ENCODE measurements at places on chromosomes 1 and 21. TPM values are rescaled to one million over a fixed set of nuclear protein-coding genes. Genes with fewer than 3 reads are reported as not detected.

ASCL5 gene
- not detected for total RNA-seq

OR2L8 gene
- not detected for total RNA-seq

PTAFR gene
- 0.12 TPM for total RNA-seq

VANGL1 gene
- 5.7 TPM for total RNA-seq

FCRL2 gene
- total RNA-seq, result not detected

NR0B2 gene
- total RNA-seq, result not detected

PROX1 gene
- under 0.01 TPM for total RNA-seq

CSRP1 gene
- total RNA-seq, result 179 TPM

F13B gene
- total RNA-seq, result not detected

CAPN9 gene
- under 0.01 TPM for total RNA-seq

TMEM69 gene
- 3.4 TPM for total RNA-seq

C4BPA gene
- not detected for total RNA-seq

CRYBG2 gene
- total RNA-seq, result not detected

MYCL gene
- 3.8 TPM for total RNA-seq

MLLT11 gene
- total RNA-seq, result 0.59 TPM

PRAMEF20 gene
- not detected for total RNA-seq

CD244 gene
- not detected for total RNA-seq

DMRTB1 gene
- not detected for total RNA-seq

P3R3URF gene
- total RNA-seq, result not detected

TBX19 gene
- total RNA-seq, result 0.53 TPM

OR2L13 gene
- not detected for total RNA-seq

GREM2 gene
- total RNA-seq, result 18.4 TPM

DENND2D gene
- 2.5 TPM for total RNA-seq

SF3B4 gene
- 4.6 TPM for total RNA-seq

LIX1L gene
- 8.4 TPM for total RNA-seq

SSX2IP gene
- total RNA-seq, result 14.6 TPM

KRTAP10-7 gene
- not detected for total RNA-seq

AXDND1 gene
- total RNA-seq, result 0.47 TPM

HIVEP3 gene
- 3.8 TPM for total RNA-seq

LRRC8B gene
- total RNA-seq, result 0.35 TPM

GTF2B gene
- total RNA-seq, result 47.4 TPM

ZBTB40 gene
- total RNA-seq, result 6.2 TPM

LMOD1 gene
- 2.7 TPM for total RNA-seq

XCL2 gene
- not detected for total RNA-seq

Data from smooth muscle cell of the coronary artery (primary cell).